ENCODE measurements at places on chromosomes 2 and 18.

DNA sequence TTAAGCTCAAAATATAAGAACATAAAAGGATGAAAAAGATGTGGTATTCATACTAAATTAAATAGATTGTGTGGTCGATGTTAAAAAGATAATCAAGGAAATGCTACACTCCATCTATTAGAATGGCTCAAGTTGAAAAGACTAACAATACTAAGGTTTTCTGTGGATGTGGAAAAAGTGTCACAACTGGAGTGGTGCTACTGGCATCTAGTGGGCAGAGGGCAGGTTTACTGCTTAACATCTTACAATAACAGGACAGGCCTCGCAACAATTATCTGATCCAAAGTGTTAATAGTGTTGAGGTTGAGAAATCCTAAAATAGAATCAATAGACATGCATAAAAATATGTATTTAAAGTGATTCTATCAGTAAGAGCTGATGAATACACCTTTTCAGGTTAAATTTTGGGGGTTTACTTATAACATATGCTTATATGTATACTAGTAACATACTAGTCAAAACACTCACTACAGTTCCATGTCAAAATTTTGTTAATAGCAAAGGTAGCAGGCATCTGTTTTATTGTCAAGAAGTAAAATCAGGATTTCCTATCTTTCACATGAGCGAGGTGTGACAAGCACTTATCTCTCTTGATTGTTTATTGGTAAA, 91.5 kb upstream of the TMEFF2 start:
- peak; percentile 45 for DNase-seq

GRCh38 chr2:239725551-239725890, 299.6 kb downstream of the NDUFA10 start:
- no peak for DNase-seq

GRCh38 chr2:95323347-95324155, 26.4 kb downstream of the KCNIP3 start:
- DNase-seq = peak; percentile 43

GRCh38 chr2:152743002-152743401, 24.6 kb downstream of the ARL6IP6 start:
- DNase-seq = no peak

DNA sequence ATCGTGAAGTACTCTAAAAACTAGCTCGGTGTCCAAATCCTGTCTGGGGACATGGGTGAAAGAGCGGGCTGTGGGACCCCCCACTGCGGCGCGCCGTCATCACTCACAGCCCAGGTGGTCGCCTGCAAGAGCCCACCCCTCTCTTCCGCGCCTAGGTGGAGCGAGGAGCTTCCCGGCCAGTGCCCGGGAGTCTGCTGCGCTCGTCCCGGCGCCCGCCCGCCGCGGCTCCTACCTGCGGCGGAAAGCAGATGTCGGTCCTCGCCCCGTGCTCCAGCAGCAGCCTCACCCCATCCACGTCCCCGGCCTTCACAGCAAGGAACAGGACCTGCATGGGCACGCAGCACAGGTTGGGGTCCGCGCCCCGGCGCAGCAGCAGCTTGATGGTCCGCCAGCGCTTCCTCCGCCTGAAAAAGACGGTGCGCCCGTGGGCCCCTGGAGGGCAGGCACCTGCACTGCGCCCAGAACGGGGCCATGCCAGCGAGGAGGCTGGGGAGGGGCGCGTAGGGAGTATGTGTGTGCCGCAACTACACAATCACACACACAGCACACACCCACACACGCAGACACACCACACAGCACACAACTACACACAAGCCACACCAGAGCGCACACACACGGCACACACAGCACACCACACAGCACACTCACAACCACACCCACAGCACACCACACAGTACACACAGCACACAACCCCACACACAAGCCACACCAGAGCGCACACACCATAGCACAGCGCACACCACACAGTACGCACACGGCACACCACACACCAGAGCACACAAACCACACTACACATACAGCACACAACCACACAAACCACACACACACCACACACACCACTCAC, 37.4 kb downstream of the ANKMY1 start:
- no peak for DNase-seq

GRCh38 chr2:197179744-197180498, 130.7 kb downstream of the ANKRD44 start:
- DNase-seq = peak; percentile 56
